ENCODE measurements at places on chromosomes 16 and 17.
A peak's percentile ranks its signal among the peaks of the same experiment; 100 is the strongest.

GRCh38 chr17:17236295-17237025 is 508 bp downstream of the FLCN start:
- DNase-seq, result peak; percentile 79

DNA sequence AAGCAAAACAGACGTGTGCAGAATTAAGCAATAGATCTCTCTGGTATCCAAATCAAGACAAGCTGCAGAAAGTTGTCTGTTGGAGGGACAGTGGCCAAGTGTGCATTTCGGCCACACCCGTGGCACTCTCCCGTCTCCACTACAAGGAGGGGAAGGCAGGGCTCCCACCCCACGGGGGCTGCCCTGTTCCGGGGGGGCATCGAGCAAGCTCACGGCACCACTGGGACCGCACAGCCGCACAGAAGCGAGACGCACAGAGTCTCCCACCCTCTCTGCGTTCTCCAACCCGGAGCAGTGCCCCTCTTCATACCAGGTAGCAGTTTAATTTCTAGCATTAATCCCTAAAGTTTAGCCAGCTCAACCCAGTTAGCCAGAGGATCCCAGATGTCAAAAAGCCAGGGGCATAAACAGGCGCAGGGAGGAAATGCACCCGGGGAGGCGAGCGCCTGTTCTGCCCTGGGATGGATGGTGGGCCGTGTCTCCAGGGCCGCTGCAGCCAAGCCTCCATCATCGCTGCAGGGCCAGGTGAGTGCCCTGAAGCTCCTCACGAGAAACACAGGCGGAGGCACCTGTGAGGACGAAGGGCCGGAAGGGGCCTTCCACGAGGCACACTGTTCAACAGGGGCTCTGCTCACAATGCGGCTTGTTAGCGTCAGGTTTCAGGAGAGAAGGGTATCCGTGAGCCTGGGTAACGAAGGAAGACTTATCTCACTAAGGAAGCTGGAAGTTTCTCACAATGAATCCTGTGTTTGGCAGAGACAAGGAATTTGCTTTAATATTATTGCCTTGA is 42.1 kb upstream of the METRNL start:
- DNase-seq, result no peak

DNA sequence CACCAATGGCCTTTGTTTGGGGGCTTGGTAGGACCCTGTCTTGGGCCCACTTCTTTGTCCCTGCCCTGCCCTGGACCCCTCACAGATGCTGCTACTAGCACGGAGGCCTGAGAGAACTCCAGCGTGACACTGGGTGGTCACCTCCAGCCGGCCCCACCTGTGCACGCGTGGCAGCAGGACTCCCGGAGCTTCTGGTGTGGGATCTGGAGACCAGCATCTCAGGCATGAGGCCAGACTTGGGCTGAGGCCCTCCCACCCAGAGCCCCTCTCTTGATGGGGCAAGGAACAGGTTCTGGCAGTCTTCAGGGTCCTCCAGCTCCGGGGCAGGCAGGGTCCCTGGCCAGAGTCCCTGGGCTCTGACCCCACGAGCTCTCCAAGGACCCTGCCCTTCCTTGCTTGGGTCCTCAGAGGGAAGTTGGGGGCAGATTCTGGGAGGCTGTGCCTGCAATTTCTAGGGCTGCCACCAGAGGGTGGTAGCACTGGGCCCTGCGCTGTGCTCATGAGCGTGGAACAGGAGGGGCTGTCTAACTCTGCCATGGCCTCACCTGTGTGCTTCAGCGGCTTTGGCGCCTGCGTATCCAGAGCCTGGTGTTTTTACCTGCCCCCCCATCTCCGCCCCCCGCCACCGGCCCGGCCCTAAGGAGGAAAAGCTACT is 3.1 kb upstream of the BAIAP3 start:
- DNase-seq, result peak; percentile 58

- no peak for DNase-seq
These were observed 14.1 kb downstream of the DLG4 start for GRCh38 chr17:7205561-7205960.

- no peak for DNase-seq
These were observed 26.1 kb downstream of the CDH1 start for GRCh38 chr16:68762996-68763756.

DNA sequence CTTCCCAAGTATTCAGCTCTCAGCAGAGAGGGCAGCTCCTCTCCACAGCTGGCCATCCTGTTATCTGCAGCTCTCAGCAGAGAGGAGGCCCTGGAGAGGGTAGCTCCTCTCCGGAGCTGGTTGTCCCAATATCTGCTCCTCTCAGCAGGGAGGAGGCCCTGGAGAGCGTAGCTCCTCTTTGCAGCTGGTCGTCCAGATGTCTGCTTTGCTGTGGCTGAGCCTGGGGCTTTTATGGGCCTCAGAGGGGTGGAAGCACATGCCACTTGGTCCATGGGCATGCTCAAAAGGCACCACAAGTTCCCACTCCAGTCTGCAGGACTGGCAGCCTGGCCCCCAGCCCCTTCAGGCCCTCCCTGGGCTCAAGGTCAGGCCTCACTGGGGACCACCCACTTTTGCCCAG is 314.3 kb downstream of the KCNJ2 start:
- DNase-seq, result no peak

DNA sequence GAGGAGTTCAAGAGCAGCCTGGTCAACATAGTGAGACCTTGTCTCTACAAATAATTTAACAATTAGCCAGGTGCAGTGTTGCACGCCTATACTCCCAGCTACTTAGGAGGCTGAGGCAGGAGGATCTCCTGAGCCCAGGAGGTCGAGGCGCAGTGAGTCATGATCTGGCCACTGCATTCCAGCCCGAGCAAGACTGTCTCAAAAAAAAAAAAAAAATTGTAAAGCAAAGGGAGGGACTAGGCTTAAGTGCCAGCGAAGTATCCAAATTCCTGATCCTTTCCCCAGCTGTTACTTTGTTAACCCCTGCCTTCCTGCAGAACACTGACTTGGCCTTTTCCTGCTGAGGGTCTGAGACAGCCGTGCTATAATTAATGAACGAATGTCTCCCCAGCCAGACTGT is 2.7 kb downstream of the GDPD3 start:
- DNase-seq, result no peak

DNA sequence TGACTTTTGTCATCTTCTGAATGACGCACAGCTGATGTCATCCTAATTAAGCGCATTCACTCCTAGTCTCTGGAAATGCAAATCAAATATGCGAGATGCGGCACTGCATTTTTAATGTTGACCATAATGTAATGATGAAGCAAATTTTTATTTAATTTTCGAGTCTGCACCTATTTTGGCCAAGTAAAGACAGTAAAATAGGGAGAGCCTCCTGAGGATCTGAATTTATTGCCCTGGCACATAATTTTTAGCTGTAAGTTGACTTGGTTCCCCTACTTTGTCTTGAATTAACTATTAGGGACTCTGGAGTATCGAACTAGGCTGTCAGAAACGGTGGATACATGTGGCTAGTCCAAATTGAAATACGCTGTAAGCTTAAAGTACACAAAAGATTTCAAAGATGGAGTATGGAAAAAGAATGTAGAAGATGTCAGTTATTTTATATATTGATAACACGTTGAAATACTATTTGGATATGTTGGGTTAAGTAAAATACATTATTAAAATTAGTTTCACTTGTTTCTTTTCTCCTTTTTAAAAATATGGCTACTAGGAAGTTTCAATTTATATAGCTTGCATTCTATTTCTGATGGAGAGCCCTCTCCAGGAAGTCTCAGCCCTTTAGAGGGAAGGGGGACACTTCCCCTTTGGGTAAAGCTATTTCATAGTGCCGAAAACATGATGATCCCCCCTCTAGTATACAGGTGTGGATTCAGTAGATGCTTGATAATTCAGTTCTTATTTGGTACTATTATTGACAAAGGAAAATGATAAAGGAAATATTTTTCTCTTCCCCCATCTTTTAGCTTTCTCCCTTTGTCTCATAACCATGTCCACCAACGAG is 991 bp downstream of the KPNA2 start:
- no peak for DNase-seq

DNA sequence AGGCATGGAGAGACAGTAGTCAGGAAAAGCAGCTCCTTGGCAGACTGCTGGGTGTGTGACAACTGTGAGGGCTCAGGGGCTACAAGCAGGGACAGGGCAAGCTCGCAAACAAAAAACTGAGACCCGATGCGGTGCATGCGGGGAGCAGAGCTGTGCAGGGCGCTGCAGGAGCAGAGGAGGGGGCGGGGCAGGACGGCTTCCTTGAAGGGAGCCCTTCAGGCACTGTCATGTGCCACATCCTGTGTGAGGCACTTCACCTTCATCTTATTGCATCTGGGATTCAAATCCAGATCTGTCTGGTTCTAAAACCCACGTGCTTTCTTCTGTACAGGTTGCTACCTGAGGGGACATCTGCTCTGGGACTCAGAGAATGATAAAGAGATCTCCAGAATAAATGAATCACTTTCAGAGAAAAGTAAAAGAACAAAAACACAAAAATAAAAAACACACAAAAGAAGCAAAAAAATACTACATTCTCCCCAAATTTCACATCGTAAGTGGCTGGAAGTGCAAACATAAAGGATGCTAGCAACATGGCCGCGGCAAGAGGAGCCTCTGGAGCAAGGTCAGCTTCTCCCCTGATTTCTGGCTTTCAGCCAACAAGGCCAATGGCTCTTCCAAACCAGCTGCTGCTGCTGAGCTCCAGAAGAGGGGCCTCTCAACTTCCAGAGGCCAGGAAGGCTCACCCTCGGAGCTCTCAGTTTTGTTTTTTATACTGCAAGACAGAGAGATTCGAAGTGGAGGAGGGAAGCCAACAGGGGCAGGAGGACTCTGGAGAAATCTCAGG is 14.2 kb downstream of the LYRM9 start:
- no peak for DNase-seq

DNA sequence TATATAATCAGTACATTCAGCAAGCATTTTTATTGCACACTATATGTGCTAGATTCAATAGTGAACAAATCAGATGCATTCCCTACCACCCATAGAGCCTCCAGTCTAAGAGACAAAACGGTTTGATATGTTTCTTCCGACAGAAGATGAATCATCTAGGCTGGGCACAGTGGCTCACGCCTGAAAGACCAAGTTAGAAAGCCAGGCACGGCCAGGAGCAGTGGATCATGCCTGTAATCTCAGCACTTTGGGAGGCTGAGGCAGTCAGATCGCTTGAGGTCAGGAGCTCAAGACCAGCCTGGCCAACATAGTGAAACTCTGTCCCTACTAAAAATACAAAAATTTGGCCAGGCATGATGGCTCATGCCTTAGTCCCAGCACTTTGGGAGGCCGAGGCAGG is 18.3 kb upstream of the COPRS start:
- no peak for DNase-seq

DNA sequence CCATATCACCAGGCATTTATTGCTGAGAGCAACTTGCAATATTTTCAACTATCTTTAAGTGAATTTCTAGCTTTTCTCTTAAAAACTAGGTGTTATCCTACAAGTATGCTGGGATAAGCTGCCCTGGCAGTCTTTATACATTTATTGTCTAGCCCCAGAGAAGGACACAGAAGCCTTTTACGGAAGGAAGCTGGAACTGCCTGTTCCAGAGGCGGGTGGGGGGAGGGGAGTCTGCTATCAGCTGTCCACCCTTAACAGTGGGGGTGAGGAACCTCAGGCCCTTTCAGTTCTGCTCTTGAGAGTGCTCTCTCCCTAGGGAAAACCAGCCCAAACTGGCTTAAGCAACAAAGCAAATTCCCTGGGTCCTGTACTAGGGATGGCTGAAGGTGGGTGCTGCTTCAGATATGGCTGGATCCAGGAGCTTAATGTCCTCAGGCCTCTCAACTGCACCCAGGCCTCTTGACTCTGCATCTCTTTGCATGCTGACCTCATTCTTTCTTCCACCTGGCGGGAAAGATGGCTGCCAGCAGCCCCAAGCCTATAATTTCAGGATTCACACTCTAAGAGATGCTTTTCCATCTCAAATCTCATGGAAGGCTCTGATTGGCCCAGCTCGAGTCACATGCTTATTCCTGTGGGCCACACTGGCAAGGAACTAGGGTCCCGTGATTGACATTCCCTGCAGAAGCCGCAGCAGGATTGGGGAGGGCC is 16.6 kb downstream of the NAGPA start:
- no peak for DNase-seq

DNA sequence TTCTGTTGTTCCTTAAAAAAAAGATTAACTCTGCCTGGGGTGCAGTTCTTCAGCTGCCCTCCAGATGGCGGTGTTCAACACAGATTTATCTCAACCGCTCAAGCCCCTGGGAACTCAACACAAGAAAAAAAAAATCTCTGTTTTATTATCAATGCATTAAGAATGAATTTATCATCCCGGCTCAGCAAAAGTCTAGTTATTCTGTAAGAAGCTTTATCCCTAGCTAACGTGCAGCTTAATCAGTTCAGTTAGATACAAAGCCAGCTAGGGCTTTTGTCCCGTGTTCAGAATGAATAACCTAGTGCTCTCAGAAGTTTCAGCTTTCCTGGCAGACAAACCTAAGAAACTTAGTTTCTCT is 475.9 kb upstream of the CCL2 start:
- peak; percentile 83 for DNase-seq

DNA sequence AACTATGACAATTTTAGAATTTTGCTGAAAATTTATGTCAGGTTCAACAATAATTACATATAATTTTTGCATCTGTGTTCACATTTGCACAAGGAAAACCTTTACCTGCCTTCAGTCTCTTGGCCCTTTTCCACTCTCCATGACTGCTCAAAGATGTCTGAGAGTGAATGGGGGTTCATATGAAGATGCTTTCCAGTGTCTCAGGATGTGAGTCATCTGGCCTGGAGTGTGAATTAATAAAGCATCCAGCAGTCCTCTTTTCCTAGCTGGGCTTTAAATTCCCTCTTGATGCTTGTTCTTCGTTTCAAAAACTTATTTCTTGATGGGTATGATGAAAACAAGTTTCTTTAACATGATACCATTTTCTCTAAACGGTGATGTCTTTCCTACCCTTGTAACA is 99.9 kb downstream of the CDK5R1 start:
- no peak for DNase-seq

DNA sequence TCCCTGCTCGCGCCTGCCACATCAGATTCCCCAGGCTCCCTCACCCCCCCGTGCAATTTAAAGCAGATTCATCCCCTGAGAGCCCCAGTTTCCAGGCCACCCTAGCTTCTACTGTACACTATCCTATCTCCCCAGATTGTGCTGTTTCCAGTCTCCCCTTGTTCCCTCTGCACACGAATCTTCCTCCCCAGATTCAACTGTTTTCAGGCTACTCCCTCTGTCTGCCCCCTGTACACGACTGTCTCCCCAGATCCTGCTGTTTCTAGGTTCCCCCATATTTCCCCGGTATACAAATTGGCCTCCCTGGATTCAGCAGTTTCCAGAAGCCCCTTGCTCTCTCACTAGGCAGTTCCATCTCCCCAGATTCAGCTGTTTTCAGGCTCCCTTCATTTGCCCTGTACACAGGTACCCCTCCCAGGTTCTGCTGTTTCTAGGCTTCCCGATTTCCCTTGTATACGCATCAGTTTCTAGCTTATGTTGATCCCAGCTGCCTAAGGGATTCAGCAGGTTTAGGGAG is 22.9 kb downstream of the COPZ2 start:
- DNase-seq, result no peak

GRCh38 chr17:79668344-79669250 is 57.7 kb upstream of the RBFOX3 start:
- DNase-seq, result no peak

GRCh38 chr17:14580499-14580898 is 279.6 kb downstream of the HS3ST3B1 start:
- no peak for DNase-seq

GRCh38 chr16:86959729-86960128 is 357.5 kb downstream of the C16orf95 start:
- no peak for DNase-seq

All from erythroblast (primary cell).